ENCODE measurements at places on chromosomes 2 and 18.

DNA sequence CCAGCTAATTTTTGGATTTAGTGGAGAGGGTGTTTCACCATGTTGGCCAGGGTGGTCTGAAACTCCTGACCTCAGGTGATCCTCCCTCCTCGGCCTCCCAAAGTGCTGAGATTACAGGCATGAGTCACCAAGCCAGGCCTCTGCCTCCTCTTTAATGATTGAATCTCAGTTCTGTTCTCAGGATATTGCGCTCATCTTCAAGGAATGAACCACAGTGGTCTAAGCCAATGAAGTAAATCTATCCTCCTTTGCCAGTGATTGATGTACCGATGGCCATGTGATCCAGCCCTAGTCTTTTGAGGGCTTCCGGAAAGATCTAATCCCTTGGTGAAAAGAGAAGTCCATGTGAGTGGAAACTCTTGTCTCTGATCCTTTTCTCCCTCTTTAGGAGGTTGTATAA is 48.6 kb downstream of the POLE4 start:
- DNase-seq, result no peak

DNA sequence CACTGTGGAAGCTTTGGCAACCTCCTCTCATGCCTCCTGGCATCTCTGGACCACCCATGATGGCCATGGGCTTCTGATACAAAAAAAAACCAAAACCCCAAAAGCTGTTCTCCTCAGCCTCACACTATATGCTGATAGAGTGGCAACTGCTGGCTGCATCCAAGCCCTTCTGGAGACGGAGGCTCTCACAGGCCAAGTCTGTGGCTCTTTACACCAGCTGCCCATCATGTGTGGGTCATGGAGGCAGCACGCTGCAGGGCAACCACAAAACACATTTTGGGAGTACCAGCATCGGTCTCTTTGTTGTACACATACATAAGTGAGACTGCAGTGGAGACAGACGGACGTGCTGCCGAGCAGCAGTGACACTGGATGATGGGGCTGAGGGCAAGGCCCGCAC is 45.3 kb downstream of the SP110 start:
- DNase-seq, result no peak

DNA sequence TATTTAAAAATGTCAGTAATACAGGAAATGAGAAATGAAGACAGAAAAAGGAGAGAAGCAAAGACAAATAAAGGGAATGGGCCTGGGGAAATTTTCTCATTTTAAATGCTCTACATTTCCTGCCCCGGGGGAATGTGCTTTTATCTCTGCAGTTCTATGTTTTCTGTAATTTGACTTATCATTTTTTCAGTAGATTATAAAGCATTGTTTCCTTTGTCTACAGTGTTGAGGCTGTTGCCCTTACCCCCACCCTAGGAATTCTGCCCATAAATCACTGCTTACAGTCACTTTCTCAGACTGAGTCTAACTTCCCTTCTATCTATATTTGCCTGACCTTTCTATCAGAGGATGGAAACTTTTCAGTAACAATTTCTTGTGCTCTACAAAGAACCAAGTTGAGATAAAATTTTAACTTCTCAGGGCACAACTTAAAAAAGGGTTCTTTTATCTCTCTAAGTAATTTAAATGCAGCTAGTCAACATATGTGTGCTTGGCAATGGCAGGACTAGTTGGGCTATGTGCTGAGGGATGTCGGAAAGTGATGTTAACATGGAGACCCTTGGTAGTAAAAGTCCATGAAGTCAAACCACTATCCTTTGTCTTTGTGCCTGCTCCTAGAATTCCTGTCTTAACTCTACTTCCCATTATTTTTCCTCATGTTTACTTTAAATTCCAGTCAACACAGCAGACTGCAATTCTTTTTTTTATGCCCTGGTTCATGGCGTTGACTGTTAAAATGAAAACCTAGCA is 146.5 kb upstream of the MMADHC start:
- DNase-seq, result no peak

- peak; percentile 85 for DNase-seq
Observed at GRCh38 chr18:13464432-13465123, 246.0 kb downstream of the LDLRAD4 start.

- DNase-seq, result no peak
Observed at GRCh38 chr2:176582990-176583481, 313.8 kb downstream of the MTX2 start.

DNA sequence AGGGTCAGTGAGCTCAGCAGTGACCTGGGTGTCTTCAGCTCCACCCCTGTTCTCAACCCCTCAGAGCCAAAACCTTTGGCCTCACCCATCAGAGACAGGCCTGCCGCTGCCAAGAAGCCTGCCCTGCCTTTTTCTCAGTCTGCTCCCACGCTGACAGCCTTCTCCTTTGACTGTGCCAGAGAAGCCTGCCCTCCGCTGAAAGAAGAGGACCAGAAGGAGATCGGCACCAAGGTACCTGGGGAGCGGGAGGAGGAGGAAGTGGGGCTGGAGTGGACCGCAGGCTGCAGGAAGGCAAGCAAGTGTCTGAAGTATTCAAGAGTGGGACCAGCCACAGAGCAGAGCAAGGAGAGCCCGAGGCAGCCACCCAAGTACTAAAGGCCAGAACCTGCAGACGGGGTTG is 33.2 kb downstream of the TOGARAM2 start:
- peak; percentile 79 for DNase-seq

DNA sequence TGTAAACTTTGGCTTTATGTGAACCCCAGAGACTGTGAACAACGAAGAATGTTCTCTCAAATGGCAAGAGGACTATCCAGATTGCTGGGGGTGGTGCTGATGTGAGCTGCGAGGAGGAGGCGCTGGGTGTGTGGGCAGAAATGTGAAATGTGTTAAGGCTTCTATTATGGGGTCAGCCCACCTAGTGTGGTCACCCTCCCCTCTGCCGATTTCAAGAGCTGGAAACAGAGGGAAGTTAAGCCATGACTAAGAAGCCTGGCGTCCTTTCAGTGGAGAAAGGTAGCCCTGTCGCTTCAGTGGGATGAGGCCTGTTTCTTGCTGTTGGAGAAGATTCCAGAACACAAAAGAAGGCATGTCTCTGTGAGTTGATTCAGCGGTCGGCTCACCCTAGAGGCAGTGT is 89.0 kb upstream of the KCTD1 start:
- DNase-seq, result no peak

GRCh38 chr2:207847807-207848544 is 78.3 kb upstream of the FZD5 start:
- DNase-seq, result no peak

- DNase-seq, result no peak
Observed at GRCh38 chr2:98769114-98769476, 38.2 kb upstream of the MGAT4A start.

GRCh38 chr18:56421647-56422046 is 216.7 kb downstream of the TXNL1 start:
- no peak for DNase-seq

GRCh38 chr18:56391931-56392590 is 246.3 kb downstream of the TXNL1 start:
- no peak for DNase-seq
